ENCODE measurements at places on chromosomes 16 and 17.

GRCh38 chr16:77711775-77712174, 10.5 kb upstream of the NUDT7 start:
- no peak for DNase-seq

- peak; percentile 96 for DNase-seq
These were observed at the start of gene MEAK7 for GRCh38 chr16:84504420-84505248. TSS of gene MEAK7 (minus strand) at chr16:84504659. CDS start at chr16:84498086, 6,573 bp downstream.

- no peak for DNase-seq
These were observed 101.2 kb downstream of the TTC19 start for GRCh38 chr17:16100737-16101400.

DNA sequence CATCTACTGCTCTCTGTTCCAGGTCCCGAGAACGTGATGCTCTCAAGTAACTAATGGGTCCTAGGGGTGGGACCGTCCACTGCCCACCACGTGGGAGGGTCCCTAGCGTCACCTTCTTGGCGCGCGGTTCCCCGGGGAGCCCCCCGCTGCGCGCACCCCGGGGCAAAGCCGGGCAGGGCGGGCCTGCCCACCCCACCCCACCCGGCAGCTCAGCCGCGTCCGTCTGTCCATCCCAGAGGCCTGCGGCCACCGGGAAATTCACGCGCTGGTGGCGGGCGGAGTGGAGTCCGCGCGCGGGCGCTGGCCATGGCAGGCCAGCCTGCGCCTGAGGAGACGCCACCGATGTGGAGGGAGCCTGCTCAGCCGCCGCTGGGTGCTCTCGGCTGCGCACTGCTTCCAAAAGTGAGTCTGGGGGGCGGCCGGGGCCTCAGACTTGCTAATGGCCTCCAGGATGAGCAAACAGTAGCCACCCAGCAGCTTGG, 494 bp downstream of the PRSS41 start:
- DNase-seq: no peak

DNA sequence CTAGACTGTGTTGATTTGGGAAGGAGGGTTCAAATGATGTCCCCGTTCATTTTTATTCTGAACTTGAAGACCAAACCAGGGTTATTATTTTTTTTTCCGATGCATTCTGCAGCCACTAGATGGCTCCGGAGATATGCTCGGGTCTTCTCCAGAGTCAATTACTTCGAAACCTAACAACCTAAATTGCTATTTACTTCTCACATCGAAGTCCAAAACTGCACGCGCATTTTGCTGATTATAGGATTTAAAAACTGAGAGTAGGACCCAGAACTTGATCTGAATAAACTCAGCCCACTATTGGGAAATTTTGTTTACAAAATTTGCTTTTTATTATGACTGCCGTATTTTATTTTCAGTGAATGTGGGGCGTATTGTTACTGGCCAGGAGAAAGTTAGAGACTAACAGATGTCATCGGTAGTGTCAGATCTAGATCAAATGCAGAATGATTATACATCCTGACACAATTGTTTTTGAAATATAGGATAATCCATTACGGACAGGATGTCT, 263.8 kb downstream of the HS3ST3A1 start:
- no peak for DNase-seq

- DNase-seq: peak; percentile 48
These were observed 26.5 kb upstream of the ADGRG1 start for GRCh38 chr16:57601801-57602478.

DNA sequence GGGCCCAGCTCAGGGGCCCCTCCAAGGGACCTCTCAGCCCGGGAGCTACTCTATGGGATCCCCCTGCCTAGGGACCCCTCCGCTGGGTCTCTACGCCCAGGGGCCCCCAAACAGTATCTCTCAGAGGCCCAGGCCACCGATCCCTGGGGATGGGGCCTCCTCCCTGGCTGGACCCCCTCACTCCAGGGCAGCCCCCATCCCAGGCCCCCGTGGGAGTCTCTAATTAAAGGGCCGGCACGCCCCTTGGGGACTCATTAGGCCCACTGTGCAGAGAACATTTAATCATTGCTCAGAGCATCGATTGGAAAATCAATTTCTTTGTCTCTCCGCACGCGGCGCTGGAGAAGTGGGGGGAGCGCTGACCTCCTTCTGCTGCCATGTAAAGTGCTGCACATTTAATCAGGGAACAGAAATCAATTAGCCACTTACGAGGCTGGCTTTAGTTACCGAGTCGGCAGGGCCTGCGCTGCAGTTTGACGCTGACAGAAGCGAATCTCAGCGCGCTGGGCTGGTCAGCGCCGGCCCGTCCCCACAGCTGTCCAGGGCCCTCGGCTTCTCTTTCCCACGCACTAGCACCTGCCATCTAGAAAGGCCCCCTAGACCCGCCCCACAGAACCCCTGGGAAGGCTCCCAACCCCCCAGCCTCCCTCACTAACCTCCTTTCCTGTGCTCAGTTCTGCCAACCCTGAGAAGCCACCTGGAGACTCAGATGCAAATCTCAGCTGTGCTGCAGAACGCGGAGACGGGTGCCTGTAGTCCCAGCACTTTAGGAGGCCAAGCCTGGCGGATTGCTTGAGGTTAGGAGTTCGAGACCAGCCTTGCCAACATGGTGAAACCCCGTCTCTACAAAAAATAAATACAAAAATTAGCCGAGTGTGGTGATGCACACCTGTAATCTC, 20.2 kb upstream of the C1QL1 start:
- no peak for DNase-seq

DNA sequence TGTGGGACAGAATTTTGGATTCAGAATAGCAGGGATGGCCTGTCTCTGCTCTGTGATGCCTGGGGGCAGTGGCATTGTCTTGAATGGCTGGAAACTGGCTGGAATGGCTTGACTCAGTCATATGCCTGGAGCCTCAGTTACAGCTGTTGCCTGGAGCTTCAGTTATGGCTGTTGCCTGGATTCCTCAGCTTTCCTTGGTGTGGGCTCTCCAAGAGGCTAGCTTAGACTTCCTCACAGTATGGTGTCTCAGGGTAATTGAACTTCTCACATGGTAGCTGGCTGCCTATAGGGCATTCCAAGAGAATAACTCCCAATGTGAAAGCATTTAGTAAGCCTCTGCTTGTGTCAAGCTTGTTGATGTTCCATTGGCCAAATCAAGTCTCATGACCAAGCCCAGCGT, 21.1 kb downstream of the KRT23 start:
- DNase-seq: no peak

DNA sequence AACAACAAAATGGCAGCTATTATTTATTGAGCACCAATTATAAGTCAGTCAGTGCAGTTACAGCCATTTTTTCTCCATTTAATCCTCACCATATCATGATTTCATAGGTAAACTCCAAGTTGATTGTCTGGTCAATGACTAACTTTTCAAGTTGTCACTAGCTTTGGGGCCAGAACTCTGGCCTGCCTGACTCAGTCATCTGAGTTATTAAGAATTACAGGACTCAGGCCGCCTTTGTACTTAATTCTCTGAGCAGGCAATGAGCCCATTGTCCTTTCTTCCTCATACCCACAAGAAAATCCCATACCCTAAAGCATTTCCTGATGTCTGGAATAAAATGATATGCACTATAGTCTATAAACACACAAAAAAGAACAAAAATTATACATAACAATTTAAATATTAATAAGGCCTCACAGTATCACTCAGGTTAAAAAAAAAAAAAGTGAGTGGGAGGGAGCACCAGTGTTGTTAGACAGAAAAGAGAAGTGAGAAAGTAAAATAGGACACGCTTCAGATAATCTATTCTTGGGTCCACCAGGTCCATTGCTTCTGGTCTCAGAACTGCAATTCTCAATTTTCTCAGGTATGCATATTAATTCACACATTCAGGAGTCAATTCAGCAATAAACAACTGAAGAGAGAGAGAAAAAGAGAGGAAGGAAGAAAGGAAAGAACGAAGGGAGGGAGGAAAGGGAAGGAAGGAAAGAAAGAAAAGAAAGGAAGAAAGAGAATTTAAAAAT, 70.2 kb downstream of the SPAG9 start:
- DNase-seq: no peak

DNA sequence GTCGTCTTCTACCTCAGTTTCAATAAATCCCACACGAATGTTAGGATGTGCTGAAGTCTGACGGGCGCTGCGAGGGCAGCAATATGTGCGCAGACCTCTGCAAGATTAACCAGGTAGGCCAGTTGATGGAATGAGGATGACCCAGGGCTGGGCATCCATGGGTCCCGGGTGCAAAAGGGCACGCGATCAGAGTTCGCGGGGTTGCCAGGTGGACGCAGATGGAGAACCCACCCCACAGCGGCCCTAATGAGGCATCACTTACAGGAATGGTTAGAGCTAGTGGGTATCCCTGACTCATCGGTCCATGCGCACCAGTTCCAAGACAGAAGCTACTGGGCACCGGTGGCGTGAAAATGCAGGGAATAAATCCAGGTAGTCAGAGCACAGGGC, 2116.0 kb downstream of the TP53TG3F start:
- DNase-seq: no peak

DNA sequence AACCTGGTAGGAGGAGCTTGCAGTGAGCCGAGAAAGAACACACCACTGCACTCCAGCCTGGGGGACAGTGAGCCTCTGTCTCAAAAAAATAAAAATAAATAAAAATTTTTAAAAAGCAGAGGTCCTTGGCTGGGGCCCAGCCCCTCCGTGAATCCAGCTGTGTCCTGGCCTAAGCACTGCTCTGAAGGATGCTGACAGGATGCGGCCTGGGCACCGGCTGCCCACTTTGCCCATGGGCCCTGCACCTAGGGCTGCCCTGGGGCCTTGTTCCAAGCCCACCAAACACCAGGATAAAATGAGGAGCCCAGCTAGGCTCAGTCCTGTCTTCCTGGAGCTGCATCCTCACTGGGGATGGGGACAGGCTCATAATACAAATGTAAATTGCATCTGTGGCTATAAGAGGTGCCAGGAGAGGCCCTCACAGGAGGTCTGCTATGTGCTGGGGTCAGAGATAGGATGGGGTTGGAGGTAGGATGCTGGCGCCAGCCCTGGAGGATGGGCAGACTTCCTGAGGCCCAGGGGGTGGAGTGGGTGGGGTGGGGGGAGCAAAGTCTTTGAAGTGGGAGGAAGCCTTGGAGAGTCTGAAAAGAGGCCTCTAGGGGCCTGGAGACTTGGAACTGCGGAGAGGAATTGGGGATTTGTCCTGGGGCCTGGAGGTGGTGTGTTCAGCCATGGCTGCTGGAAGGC, 6.2 kb downstream of the C16orf89 start:
- DNase-seq: no peak

GRCh38 chr16:31873556-31874365, at the start of gene ZNF267:
TSS of gene ZNF267 (plus strand) at chr16:31873807. CDS start at chr16:31873967, 160 bp downstream.
- peak; percentile 95 for DNase-seq

DNA sequence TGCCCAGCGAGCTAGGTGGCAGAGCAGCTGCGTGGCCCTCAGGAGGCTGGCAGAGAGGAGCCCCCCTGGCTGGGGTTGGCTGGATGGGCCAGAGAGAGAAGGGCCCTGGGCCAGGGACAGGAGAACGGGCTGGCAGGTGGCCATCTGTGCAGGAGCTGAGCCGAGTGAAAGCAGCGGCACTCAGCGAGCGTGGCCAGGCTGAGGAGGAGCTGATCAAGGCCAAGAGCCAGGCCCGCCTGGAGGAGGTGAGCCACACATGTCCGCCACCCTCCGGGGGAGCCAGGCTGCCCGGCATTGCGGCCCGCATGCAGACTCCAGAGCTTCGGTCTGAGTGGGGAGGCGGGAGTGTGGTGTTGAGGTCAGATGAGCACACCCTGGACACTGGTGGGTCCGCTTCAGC, 2.1 kb upstream of the RAC3 start:
- no peak for DNase-seq

GRCh38 chr16:68369697-68370580, 59.1 kb downstream of the PRMT7 start:
- peak; percentile 29 for DNase-seq

GRCh38 chr17:65565559-65565958, 4.1 kb upstream of the AXIN2 start:
- DNase-seq: no peak

- DNase-seq: no peak
These were observed 783 bp downstream of the BHLHA9 start for GRCh38 chr17:1271030-1271423.

- DNase-seq: no peak
These were observed 12.3 kb upstream of the ABCC12 start for GRCh38 chr16:48168075-48168474.

GRCh38 chr17:6756425-6757031, 682 bp downstream of the XAF1 start:
- no peak for DNase-seq

DNA sequence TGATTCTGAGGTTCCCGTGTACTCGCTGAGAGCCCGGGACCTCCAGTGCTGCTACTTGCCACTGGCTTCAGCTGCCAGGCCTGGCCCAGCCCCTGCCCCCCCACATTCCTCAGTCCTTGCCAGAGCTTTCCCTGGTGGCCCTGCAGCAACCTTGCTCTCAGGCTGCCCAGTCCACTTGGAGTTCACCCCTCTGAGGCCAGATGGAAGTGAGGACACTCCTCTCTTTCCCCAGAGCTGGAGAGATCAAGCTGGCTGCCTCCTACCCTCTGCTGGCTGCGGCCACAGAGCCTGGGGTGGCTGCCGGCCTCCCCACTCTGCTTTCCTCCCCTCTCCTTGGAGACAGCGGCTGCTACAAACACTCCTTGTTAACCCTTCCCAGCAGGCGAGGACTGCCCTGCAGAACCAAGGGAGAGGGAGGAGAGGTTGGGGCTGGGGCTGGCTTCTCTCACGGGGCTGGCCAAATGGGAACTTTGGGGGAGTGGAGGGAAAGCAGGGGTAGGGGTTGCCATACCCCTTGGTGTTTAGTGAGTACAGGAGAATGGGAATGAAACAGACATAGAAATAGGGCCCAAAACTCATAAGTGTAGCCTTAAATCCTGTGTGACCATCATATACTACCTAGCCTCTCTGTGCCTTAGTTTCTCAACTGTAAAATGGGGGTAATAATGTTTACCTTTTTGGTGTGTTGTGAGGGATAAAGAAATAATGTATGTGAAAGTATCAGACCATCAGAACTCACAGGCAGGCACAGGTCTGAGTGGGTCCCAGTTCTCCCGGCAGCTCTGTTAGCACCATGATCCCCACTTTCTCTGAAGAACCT, at the start of gene GAS2L2:
GAS2L2 (minus strand) TSS at position 295 of the 820 bp plus-strand sequence. CDS start 389 bp downstream, outside the sequence.
- no peak for DNase-seq

GRCh38 chr17:69323806-69324205, 3.1 kb downstream of the ABCA5 start:
- DNase-seq: no peak

DNA sequence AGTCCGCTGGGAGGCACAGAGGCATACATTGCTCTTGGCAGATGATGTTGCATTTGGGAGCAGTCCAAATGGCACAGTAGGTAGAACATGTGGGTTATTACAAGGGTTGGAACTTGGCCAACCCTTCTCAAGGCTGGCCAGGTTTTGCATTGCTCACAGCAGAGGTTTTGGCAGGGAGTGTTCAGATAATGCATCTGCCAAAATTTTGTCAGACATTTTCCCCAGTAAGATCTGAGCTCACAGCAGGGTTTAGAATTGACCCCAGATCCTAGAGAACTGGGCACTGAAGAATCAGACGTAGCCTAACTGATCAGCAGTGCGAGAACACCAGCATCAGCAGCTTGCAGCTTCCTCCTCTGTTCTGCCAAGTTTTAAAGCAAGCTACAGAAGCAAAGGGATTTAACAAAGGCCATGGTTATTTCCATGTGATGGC, 468.8 kb upstream of the KIF2B start:
- no peak for DNase-seq

Measured in CD4-positive, alpha-beta T cell treated with Interleukin-15 for 1 hour (primary cell).